ENCODE measurements at places on chromosomes 3 and 15. TPM values are rescaled to one million over a fixed set of nuclear protein-coding genes. Genes with fewer than 3 reads are reported as not detected.

DNA sequence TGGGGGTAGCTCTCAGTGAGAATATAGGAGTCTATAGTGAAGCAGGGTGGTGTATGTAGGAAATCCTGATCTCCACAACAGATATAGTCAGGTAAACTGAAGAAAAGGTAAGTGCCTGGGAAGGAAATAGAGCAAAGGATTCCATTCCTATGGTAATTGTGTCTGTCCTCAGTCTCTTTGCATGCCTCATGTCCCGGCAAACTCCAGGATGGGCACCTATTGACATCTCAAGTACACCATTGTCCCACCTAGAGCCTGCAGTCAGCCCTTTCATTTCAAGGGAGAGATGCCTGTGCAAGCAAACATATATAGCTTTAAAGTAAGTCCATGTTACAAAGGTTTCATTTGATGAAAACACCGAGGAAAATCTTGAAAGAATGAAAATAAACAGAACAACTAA, 257.7 kb upstream of the AZI2 start:
- DNase-seq = no peak

DNA sequence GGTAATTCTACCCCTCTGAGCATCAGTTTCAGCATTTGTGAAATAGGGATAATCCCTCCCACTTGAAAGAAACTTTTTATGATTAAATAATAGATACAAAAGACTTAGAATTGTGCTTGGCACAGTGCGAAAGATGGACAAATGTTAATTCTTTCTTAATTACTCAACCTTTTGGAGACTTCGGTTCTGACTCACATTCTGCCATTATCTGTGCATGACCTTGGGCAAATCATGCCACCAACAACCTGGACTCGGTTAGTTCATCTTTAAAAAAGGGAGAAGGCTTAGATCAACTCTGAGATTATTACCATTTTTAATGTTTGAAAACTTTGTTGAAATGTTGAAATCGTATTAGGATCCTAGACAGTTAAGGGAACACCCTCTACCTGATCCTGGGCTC, 40.6 kb upstream of the POLR2M start:
- no peak for DNase-seq

GRCh38 chr15:25345943-25346342, 92.9 kb downstream of the UBE3A start:
- DNase-seq = no peak

The SERINC4 gene
- polyA plus RNA-seq = 2.7 TPM

DNA sequence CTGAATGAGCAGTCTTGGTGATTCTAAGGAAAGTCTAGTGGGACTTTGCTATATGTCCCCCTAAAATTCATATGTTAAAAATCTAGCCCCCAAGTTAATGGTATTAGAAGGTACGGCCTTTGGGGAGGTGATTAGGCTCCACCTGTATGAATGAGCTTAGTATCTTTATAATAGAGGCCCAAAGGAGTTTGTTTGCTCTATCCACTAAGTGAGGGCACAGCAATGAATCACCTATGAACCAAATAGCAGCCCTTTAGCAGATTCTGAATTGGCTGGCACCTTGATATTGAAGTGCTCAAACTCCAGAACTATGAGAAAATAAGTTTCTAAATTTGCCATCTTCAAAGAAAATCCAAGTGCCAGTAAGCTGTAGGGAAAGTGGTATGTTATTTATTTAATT, 187.9 kb downstream of the SUCNR1 start:
- DNase-seq = no peak

- no peak for DNase-seq
Observed at GRCh38 chr3:122555275-122556071, 8.6 kb downstream of the PARP9 start.

The GOLGA8S gene
- not detected for polyA plus RNA-seq

The LRRC49 gene
- not detected for polyA plus RNA-seq

- DNase-seq = no peak
Observed at GRCh38 chr3:188343894-188344293, 189.9 kb downstream of the LPP start.

The DBR1 gene
- 14.6 TPM for polyA plus RNA-seq

The TSC22D2 gene
- 6.8 TPM for polyA plus RNA-seq

- no peak for DNase-seq
Observed at GRCh38 chr3:643376-643775, 446.8 kb downstream of the CHL1 start.

Data from CD4-positive, CD25-positive, alpha-beta regulatory T cell (primary cell).